D721Med (cell line): ENCODE measurements at places on chromosomes 7 and 10.

- no peak for DNase-seq
These were observed 33.8 kb downstream of the MKI67 start for GRCh38 chr10:128092454-128092853.

- no peak for DNase-seq
These were observed 444.3 kb downstream of the LRMDA start for GRCh38 chr10:75875740-75876139.

DNA sequence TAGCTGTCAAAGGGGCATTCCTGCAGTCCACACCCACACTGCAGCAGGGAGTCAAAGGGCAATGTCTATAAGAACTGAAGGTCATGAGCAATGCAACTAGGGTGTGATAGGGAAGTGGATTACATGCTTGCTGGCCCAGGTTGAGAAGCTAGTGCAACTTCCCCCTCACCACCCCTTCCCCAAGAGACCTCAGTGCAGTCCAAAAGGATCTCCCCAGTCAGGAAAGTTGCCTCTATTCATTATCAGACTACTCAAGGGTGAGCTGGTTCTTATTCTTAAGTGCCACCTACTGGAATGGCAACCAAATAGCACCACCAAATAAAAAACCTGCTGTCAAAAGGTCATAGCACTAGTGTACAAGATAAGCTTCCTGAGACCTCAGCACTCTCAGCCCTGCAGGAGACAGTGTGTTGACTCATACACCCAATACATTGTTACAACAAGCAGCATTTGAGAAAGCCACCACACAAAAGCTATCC is 28.2 kb downstream of the MTERF1 start:
- DNase-seq = no peak

- peak; percentile 67 for DNase-seq
These were observed 279.5 kb upstream of the AUTS2 start for GRCh38 chr7:69318794-69319193.

DNA sequence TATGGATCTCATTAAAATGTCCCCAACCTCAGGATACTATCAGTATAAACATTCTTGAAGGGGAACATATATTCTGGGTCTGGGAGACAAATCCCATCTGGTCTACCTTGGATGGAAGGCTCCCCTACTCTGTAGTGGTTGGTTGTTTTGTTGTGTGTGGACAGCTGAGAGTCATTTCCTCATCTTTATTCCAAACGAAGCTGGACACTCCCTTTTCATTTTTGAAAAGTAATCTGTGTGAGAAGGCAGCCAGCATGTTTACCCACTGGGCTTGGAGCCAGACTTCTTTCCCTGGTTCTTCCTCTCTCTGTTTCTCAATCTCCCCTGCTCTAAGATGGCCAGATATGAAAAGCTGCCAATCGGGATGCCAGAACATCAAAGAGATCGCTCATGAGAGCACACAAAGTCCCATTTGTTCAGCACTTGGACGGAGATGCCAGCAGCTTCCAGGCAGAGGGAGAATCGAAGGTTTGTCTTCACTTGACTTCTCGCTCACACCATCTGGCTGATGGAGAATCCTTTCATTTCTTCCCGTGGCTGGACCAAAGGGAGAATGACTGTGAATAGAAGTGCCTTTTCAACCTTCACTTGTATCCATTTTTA is 108.1 kb upstream of the AGR3 start:
- no peak for DNase-seq

- no peak for DNase-seq
These were observed 125.5 kb downstream of the GRM3 start for GRCh38 chr7:86768967-86769760.

DNA sequence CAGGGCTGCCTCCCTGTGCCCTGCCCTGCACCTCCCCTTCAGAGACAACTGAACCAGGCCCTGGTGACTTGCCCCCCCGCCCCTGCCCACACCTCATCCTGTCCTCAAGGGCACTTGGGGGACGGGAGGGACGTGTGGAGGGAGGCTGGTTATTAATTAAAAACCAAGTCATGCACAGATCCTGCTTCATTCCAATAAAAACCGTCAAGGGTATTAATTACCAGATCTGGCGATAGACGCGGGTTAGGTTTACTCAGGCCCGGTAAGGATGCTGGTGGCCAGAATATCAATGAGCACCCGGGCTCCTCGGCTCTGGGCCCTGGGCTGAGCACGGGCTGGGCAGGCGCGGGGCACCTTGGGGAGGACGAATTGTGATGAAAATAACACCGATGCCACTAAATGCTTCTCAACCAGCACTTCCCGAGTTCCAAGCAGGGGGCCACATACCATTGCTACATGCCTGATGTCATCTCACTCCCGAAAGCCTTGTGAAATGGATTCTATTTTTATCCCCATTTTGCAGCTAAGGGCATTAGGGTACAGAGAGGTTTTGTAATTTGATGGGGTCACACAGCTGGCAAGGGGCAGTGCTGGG is 24.5 kb upstream of the GTF2IRD1 start:
- DNase-seq = no peak

DNA sequence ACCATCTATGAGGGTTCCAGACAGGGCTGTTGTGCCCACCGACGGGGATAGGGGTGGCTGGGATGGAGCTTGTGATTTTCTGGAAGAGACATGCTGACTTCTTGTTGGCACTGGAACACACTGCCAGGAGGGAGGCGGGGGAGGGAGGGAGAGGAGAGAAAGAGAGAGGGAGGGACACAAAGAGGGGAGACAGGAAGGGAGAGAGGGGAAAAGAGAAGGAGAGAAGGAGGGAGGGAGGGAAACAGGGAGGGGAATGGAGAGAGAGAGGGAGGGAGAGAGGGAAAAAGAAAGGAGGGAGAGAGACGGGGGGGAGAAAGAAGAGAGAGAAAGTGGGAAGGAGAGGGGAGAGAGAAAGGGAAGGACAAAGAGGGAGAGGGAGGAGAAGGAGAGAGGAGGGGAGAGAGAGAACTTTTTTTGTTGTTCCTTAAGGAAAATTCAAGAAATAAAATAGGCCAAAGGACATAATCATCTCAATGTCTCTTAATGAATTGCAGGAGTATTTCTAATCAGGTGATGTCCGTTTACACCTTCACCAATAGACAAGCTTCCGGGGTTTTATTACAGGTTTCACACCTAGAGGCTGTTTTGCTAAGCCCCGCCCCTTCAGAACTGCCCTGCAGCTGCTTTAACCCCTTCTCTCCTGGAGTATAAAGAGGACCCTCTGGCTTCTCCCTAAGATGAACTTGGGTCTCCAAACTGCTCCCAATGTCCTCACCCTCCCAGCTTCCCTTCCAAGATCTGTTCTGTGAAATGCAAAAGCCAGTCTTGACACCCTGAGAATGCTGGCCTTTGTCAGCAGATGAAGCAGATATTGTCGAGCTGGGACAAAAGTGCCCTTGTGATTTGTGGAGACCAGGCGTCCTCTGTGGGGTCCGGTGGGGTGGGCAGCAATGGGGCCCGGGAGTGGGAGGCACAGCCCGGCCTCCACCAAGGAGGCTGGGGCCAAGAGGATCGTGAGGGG is 82.0 kb upstream of the GTF2IRD1 start:
- DNase-seq = no peak

DNA sequence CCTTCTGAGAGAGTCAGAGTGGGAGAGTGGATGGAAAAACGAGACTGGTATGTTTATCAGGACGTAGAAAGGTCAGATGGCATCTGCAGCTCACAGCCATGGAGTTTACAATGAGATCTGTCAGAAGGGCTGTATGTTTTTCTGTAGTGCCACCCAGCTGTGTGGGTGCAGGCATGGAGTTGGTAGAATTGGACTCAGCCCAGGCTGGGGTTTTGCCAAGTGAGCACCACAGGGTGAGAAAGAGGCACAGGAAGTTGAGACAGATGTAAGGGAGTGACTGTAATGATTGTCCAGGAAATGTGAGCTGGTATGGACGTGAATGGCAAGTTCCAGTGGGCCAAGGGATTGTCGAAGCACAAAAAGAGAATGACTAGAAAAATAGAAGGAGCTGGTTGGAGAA is 9.1 kb upstream of the ZYX start:
- DNase-seq = no peak

DNA sequence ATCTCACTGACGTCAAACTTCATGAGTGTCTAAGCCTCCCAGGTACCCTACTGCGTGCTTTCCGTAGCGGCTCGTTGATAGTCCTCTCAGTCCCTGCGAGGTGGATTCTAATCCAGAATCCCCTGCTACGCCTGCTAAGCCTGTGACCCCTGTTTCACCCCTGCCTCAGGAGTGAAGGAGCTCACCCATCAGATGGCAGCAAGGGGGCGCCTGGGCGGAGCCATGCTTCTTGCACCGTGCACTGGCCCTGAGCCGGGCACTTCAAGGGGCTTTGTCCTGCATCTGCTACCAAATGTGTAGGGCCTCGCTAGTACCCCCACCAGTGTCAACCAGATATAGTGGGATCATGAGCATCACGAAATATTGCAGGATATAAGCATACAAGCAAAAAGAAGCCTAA is 918 bp upstream of the STRA8 start:
- no peak for DNase-seq

GRCh38 chr7:137411446-137411845 is 67.9 kb upstream of the PTN start:
- no peak for DNase-seq

DNA sequence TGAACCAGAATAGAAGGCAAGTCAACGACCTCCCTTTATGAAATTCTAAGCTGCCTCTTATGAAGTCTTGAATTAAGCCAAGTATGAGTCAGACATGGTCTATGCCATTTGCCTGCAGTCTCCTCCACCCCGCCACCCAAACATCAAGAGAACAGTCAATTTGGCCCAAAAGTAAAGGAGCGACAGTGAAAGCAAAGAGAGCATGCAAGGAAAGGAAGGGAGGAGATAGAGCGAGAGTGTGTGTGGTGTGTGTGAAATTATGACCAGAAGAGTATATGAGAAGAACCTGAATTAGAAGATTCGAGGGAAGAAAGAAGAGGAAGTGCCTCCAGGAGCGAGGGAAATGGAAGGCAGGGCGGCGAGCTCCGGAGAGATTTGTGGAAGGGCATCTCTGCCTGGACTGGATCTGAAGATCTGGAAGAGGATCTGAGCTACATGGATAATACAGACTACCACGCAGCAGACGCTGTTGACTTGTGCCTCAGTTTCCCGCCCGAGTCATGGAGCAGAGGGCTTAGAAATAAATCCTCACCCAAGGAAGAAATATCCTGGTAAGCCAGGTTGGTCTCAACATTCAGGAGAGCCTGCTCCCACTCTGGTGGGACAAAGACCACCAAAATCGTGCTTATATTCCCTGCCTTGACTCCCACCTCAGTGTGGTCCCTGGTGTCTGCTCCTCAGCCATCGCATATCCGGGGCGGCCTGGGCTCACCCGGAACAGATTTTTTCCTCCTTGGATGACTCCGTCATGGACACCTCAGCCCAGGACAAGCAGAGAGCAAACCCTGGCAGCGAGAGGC is 459 bp downstream of the ZDHHC6 start:
- DNase-seq = no peak

DNA sequence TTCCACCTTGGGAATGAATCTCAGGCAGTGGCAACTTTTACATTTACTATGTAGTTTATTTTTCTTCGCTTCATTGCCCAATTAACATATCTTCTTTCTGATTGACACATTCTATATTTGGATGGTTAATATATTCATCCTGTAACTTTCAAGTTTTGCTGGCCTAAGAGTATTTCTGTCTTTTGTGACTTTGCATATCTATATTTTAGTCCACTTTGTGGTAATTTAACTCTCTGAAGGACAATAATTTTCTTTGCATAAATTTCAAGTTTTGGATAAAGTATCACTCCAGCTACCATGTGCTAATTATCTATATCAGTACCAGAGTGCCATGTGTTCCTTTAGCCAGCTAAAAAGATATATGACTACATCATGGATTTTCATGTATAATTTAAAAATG is 151.5 kb upstream of the KAT6B start:
- DNase-seq = no peak

DNA sequence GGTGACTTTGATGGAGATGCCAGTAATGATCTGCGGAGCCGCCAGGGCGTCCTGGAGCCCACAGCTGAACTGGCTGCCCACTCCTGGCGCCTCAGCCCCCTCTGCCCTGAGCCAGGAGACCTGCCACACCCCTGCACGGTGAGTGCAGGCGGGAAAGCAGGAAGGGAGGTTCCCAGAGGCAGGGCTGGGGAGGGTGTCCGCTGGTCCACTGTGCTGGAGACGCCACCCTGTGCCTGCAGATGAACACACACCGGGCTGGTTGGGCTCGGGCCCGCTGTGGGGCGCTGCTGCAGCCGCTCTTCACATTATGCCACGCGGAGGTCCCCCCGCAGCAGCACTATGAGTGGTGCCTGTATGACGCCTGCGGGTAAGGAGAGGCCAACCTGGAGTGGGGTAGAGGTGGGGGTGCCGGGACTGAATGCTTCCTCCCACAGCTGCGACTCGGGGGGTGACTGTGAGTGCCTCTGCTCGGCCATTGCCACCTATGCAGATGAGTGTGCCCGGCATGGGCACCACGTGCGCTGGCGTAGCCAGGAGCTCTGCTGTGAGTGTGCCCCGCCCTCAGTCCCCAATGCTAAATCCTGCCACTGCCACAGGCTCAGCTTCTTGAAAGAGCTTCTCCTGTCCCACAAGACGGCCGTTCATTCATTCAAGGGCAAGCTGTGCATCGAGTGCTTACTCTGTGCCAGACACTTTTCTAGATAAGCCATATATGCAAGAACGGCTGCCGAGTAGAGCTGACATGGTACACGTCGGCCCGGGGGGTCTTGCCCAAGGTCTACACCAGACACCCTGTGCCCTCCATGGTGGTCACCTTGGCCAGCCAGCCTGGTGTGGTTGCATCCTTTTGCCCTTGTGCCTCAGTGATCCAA is 14.3 kb upstream of the ZNF467 start:
- DNase-seq = no peak

DNA sequence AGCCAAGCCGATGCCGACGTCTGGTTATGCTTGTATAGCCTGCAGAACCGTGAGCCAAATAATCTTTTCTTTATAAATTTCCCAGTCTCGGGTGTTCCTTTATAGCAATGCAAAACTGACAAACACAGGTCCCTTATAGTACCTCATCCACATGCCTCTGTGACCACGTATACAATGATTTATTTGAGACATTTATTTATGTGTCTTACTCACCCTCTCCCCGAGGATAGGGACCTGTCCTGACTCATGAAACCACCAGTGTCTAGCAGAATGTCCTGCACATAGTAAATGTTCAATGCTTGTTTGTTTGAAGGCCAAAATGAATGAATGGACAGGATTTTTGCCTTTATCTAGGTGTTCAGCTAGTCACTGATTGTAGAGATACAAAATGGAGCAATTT is 147.9 kb upstream of the FZD8 start:
- DNase-seq = no peak

DNA sequence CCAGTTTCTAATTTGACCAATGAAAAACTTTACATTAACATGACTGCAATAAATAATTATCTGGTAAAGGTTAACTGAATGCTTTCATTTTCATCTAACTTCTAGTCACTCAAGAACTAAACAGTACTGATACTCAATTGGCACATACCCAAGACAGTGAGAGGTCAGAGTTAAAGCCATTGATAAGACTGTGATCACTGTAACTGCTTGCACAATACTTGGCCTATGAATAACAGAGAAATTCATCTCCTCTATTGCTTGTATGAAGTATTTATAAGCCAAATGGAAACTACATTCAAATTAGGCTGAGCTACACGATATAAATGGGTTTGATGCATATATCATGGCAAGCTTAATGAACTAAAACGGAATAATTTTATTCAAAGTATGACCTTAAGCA is 43.0 kb downstream of the HERC4 start:
- no peak for DNase-seq

GRCh38 chr7:102875700-102876295 is 37.0 kb upstream of the LRRC17 start:
- no peak for DNase-seq
